Adrenal gland (tissue), 19 donors: ENCODE measurements at places on chromosomes 16 and 17. TPM values are rescaled to one million over a fixed set of nuclear protein-coding genes. Genes with fewer than 3 reads are reported as not detected.

GRCh38 chr17:73028299-73028755, 64.2 kb downstream of the SLC39A11 start:
- no peak overlapping the region for H3K4me3 ChIP-seq
- no peaks in the 10 kb centered on the region for H3K4me1 ChIP-seq
- H3K27ac ChIP-seq = no peak overlapping the region
- no peaks in the 10 kb centered on the region for H3K27me3 ChIP-seq
- H3K36me3 ChIP-seq = no peaks in the 10 kb centered on the region

GRCh38 chr17:50310455-50311111, 35.3 kb upstream of the XYLT2 start:
- H3K27ac ChIP-seq = no peak overlapping the region
- H3K36me3 ChIP-seq = no peaks in the 10 kb centered on the region
- DNase-seq = no peak
- peaks cover 9% of the 10 kb centered on the region for H3K4me1 ChIP-seq
- H3K27me3 ChIP-seq = peaks cover 4% of the 10 kb centered on the region
- H3K4me3 ChIP-seq = no peak overlapping the region

NPEPPS gene
- 88.6 TPM for total RNA-seq

- no peak overlapping the region for H3K27ac ChIP-seq
- no peaks in the 10 kb centered on the region for H3K27me3 ChIP-seq
- peaks cover 14% of the 10 kb centered on the region for H3K4me1 ChIP-seq
- DNase-seq = no peak
- H3K4me3 ChIP-seq = no peak overlapping the region
- H3K36me3 ChIP-seq = no peaks in the 10 kb centered on the region
These were observed 13.3 kb downstream of the SNN start for GRCh38 chr16:11681556-11681955.

GRCh38 chr16:86854626-86855294, 276.4 kb downstream of the FOXL1 start:
- no peaks in the 10 kb centered on the region for H3K36me3 ChIP-seq
- H3K4me1 ChIP-seq = no peaks in the 10 kb centered on the region
- DNase-seq = no peak
- H3K27ac ChIP-seq = no peak overlapping the region

ZNF263 gene
- 44.7 TPM for total RNA-seq

DNA sequence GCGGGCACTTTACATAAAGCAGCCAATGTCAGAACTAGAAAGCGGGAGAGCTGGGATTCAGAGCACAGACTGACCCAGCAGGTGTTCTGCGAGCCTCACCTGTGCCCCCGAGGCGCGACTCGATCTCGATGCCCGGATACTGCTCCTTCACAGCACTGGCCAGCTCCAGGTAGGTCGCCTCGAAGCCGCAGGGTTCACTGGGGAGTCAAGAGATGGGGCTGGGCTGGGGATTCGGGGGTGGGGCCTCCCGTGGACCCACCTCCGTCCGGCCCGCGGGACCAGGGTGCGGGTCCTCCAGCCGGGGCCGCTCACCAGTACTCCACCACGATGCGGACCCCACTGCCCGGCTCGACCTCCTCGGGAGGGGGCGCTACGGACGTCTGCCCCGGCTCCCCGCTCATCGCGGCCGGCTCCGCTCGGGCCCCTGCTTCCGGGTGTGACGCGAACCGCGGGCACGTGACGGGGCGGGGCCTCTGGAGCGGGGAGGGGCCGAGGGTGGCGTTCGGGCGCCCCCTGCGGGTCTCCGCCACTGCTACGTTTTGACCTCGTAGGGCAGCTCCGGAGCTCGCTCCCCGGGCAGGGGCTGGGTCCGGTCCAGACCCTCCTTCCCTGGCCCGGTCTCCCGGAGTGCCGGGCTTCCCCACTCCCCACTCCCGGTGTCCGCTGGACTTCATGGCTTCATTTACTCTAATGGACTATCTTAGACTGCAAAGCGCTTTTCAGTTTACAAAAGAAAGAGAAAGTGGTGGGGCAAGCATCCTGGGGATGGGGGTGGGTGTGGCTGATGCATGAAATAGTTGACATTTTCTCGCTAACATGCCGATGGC, at the start of gene MIEN1:
TSS of gene MIEN1 (minus strand) at position 438 of the 827 bp plus-strand sequence. CDS start at position 401, 37 bp downstream.
- H3K27me3 ChIP-seq = peaks cover 7% of the 10 kb centered on the region
- no peak within 1 kb of the TSS for H3K27ac ChIP-seq
- peaks cover 10% of the 10 kb centered on the region for H3K4me1 ChIP-seq
- peak; percentile 85 for DNase-seq

CCR7 gene
- total RNA-seq = 0.14 TPM

- no peak for DNase-seq
- no peak overlapping the region for H3K27ac ChIP-seq
- H3K4me3 ChIP-seq = no peak overlapping the region
- H3K27me3 ChIP-seq = no peaks in the 10 kb centered on the region
These were observed 165.5 kb downstream of the GRIN2A start for GRCh38 chr16:10016752-10017151.

CXCL16 gene
- 33.5 TPM for total RNA-seq

GRCh38 chr16:78641433-78641832, 542.0 kb downstream of the WWOX start:
- H3K27me3 ChIP-seq = no peaks in the 10 kb centered on the region
- DNase-seq = no peak
- no peak overlapping the region for H3K27ac ChIP-seq

DNA sequence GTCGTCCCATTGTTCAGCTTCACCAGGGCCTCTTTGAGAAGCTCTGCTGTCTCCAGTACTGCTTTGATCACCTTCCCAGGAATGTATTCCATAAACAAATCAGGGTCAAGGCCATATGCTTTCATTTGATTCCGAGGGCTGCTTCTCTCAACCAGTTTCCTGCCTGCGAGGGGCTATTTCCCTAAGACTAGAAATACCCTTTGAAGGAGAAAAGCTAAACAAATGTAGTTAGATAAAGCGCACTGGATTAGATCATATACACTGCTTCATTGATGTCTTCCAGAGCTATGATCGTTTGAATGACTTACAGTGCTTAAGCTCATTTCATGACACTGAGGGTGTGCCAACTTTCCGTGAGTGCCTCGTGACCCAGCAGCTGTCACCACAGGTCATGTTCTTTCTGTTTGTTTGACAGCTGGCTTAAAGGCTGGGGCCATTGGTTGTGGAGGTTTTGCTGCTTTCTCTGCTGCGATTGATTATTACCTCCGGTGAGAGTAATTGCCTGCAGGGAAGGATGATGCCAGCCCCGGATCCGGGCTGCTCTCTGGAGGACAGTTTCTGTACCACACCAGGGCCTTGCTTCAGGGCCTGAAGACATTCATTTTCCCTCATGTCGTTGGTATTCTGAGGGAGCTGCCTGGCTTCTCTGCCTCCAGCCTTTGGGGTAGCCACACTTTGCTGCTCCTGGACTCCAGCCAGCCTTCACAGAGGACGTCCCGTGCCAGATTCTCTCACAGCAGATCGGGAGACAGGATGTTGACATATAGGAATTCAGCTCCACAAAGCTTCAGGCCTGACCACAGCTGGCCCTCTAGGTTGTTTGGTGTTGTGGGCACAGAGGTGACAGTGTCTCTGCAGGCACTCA, 3.9 kb downstream of the TIMM22 start:
- H3K27ac ChIP-seq = peak overlapping the region; percentile 92
- no peak overlapping the region for H3K4me3 ChIP-seq
- peak; percentile 44 for DNase-seq
- H3K4me1 ChIP-seq = peaks cover 34% of the 10 kb centered on the region

DNA sequence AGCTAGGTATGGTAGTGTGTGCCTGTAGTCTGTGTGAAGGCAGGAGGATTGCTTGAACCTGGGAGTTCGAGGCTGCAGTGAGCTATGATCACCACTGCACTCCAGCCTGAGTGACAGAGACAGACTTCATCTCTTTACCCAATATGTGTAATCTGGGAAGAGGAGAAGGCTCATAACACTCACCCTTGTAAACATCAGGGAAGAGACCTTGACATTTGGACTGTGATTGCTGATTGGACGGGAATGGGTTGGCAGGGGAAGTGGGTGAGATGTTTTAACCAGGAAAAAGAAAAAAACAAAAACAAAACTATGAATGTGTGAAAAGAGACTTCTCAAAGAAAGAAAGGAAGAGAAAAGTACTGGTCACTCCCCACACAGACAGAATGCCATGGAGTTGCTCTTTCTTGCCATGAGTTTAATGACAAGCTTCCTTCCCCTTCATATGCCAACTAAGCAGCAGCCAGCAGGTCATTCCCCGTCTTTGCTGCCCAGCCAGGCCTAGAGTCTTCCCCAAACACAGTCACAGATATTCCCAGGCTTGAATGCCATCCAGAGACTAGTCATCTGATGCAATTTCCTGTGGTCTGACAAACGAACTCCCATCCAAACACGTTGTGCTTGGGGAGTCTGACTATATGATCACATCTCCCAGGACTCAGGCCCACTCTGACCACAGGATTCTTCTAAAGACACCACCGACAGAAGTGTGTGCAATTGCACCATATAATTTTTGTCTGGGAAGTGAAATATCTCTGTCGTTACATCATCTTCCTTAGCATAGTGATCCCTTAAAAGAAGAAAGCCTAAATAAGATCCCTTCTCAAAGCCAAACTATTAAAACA, 3.6 kb upstream of the XAF1 start:
- peak overlapping the region; percentile 34 for H3K27ac ChIP-seq
- H3K4me1 ChIP-seq = peaks cover 25% of the 10 kb centered on the region
- peak; percentile 74 for DNase-seq
- no peaks in the 10 kb centered on the region for H3K27me3 ChIP-seq
- H3K36me3 ChIP-seq = no peaks in the 10 kb centered on the region

GRCh38 chr16:64150193-64150592, 971.7 kb downstream of the CDH11 start:
- H3K4me3 ChIP-seq = no peak overlapping the region
- H3K27me3 ChIP-seq = no peaks in the 10 kb centered on the region
- no peak overlapping the region for H3K27ac ChIP-seq
- H3K36me3 ChIP-seq = no peaks in the 10 kb centered on the region
- no peaks in the 10 kb centered on the region for H3K4me1 ChIP-seq

TNFRSF17 gene
- total RNA-seq = not detected

DNA sequence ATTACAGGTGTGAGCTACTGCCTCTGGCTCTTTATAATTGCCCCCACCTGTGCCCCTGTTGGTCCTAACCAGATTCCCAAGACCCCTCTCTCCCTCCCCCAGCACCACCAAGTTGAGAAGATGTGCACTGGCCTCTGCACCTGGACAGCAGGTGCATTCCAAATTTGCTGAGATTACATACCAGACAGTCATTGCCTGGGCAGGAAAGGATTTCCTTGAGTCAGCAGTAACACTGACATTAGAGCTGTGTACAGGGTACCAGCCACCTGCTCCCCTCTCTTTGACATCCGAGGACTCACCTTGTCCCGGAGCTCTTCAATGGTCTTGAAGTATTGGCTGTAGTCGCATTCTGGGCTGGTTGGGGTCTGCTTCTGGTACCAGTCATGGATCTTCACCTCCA, 659 bp downstream of the KRT15 start:
- H3K36me3 ChIP-seq = no peaks in the 10 kb centered on the region
- no peak overlapping the region for H3K27ac ChIP-seq
- H3K4me3 ChIP-seq = no peak overlapping the region
- no peaks in the 10 kb centered on the region for H3K4me1 ChIP-seq
- DNase-seq = no peak
- H3K27me3 ChIP-seq = no peaks in the 10 kb centered on the region

GRCh38 chr16:88719267-88719932, 13.1 kb downstream of the CTU2 start:
- no peak overlapping the region for H3K4me3 ChIP-seq
- H3K4me1 ChIP-seq = no peaks in the 10 kb centered on the region
- H3K27ac ChIP-seq = no peak overlapping the region
- no peak for DNase-seq

GRCh38 chr17:55571095-55571494, 59.8 kb upstream of the SMIM36 start:
- DNase-seq = no peak
- H3K27ac ChIP-seq = no peak overlapping the region
- no peak overlapping the region for H3K4me3 ChIP-seq
- H3K4me1 ChIP-seq = peaks cover 11% of the 10 kb centered on the region

DNA sequence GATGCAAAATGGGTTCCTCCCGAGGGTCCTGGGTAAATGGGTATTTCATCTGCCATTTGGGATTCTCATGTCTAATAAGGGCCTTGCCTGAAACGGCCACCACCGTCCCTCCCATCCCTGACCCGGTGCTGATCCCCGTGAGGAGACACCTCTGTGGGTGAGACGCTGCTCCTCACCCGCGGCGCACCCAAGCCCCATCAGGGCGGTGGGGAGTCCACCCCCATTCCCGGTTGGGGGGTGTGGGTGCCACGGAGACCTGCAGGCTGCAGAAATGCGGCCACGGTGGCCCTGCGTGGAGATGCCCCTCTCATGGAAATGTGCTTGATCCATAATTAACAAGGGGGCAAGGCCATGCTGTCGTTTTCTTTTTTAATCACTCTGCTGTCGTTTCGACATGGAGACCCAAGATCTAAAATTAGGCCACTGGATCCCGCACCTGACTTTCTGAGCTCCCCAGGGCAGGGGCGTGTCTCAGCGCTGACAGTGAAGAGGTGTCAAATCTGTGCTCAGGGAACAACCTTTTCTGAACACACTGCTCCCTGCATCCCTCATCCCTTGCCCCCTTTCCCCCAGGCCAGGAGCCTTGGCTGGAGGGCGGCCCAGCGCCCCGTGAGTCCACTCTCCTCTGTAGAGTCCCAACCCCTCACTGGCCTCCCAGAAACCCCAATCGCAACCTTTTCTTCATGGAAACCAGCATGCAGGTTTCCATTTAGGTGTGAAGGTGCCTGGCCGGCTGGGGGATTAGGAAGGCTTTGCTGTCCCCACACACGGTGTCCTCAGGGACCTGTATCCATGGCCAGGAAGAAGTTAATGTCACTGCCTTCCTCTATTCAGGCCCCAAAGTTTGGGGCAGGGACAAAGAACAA, 38.9 kb downstream of the PEMT start:
- H3K27ac ChIP-seq = no peak overlapping the region
- no peak overlapping the region for H3K4me3 ChIP-seq
- H3K36me3 ChIP-seq = no peaks in the 10 kb centered on the region
- DNase-seq = no peak
- no peaks in the 10 kb centered on the region for H3K4me1 ChIP-seq
- H3K27me3 ChIP-seq = no peaks in the 10 kb centered on the region

- DNase-seq = no peak
- peaks cover 36% of the 10 kb centered on the region for H3K27me3 ChIP-seq
- no peak overlapping the region for H3K4me3 ChIP-seq
- no peak overlapping the region for H3K27ac ChIP-seq
- H3K4me1 ChIP-seq = no peaks in the 10 kb centered on the region
- H3K36me3 ChIP-seq = no peaks in the 10 kb centered on the region
These were observed 1.7 kb upstream of the PRKCB start for GRCh38 chr16:23833960-23834685.

- H3K4me1 ChIP-seq = peaks cover 15% of the 10 kb centered on the region
- no peak for DNase-seq
- no peak overlapping the region for H3K4me3 ChIP-seq
- no peaks in the 10 kb centered on the region for H3K27me3 ChIP-seq
These were observed 25.7 kb downstream of the PHKB start for GRCh38 chr16:47486856-47487255.

DNA sequence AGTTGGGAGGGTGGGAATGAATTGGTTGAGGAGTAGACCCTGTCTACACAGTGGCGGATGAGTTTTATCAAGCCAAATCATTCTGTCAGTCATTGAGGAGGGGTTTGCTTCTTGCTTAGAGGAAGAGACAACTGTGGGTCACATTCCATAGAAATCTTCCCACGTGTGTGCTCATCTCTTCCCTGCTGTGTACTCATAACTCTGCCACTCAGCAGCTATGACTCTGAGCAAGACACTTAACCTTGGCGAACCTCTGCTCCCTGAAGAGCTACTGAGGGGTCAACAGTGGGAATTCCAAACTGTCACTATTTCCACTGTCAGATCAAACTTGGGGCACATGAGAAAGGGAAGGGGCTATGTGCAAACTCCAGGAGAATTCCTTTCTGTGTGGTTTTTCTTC, 72.6 kb upstream of the COX10 start:
- no peaks in the 10 kb centered on the region for H3K27me3 ChIP-seq
- H3K4me3 ChIP-seq = no peak overlapping the region
- H3K4me1 ChIP-seq = no peaks in the 10 kb centered on the region
- no peak overlapping the region for H3K27ac ChIP-seq
- no peak for DNase-seq
- no peaks in the 10 kb centered on the region for H3K36me3 ChIP-seq
